ENCODE measurements at places on chromosomes 12 and 14.

- DNase-seq, result no peak
Measured at GRCh38 chr12:122097927-122098756, 19.6 kb downstream of the MLXIP start.

GRCh38 chr14:29927376-29928116 lies at the start of gene PRKD1:
TSS of gene PRKD1 (minus strand) at chr14:29927847.
- DNase-seq, result no peak

DNA sequence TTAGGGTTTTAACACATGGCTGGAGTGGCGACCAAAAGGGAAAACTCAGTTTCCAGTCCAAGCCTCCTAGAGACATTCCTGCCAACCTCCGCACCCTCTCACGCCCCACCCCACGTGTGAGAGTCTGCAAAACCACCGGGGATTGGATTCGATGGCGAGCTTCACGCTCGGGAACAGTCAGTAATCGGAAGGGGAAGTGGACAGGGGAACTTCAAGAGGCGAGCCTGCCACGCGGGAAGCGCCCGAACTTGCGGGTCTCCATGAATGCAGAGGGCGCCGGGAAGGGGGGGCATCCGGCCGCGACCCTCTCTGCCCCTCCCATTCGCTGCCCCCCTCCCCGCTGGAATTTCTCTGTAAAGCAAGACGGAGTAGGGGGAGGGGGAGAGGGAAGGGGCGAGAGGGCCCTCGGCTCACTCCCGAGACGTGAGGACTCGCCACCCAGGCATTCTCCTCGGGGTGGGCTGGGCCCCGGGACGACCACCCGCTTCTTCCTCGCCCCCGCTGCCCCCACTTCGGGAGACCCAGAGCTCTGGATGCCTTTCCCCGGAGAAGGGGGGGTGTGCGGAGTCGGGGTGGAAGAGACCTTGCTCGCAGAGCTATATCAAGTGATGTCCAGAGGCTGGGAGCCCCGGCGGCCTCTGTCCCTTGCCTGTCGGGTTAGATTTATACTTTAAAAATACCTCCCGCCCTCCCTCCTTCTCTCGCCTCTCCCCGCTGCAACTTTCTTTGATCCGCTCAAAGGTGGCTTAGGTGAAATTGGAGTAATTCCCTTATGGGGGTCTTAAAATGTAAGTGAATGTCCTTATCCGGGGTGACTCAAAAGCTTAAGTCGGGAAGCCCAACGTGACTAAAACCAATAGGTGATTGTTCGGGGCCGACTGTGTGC lies 2.5 kb upstream of the CCND2 start:
- peak; percentile 38 for DNase-seq

DNA sequence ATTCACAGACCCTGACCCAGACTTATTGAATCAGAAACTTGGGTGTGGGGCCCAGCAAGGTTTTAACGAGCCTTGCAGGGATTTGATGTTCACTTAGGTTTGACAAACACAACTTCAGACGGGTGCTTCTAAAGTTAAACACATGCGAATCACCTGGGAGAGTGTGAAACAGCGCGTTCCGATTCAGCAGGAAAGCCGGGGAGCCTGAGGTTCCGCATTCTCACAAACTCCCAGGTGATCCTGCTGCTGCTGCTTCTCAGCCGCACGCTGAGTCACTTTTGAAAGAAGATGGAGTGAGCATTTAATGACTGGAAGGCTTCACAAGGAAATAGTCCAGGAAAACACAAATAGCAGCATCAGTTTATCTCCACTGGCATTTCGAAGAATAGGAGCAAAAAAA lies 44.2 kb upstream of the DDX11 start:
- no peak for DNase-seq

DNA sequence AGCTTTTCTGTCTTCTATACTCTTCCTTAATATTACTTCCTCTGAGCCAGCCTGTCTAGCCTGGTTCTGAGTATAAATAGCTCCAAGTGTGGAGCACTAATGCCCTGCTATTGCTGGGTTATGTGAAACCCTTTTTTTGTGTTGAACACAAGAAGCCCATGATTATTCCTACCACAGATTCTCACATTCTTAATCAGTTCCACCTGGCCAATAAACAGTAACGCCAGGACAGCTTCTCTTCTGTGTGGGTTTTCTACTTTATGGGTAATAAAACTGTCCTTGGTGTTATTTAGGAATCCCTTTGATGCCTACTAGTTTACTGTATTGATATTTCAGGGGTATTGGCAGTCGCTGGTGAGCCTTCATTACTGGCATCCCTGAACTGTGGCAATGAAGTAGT lies 48.9 kb upstream of the LRIG3 start:
- no peak for DNase-seq

GRCh38 chr14:22313172-22313801 lies 275.7 kb downstream of the DAD1 start:
- DNase-seq, result no peak
